ENCODE measurements at places on chromosomes 2 and 18.

- peaks cover 9% of the 10 kb centered on the region for H3K27me3 ChIP-seq
- H3K36me3 ChIP-seq = no peaks in the 10 kb centered on the region
- no peaks in the 10 kb centered on the region for H3K4me1 ChIP-seq
- no peak overlapping the region for H3K4me3 ChIP-seq
Observed at GRCh38 chr2:233202531-233202944, 48.9 kb upstream of the ATG16L1 start.

GRCh38 chr2:63851691-63852311, 10.1 kb downstream of the UGP2 start:
- no peak overlapping the region for H3K4me3 ChIP-seq
- no peaks in the 10 kb centered on the region for H3K27me3 ChIP-seq
- H3K27ac ChIP-seq = no peak overlapping the region
- peaks cover 24% of the 10 kb centered on the region for H3K4me1 ChIP-seq
- no peak for DNase-seq

- H3K4me3 ChIP-seq = no peak overlapping the region
- H3K27me3 ChIP-seq = no peaks in the 10 kb centered on the region
- no peak overlapping the region for H3K27ac ChIP-seq
- H3K4me1 ChIP-seq = no peaks in the 10 kb centered on the region
- no peak for DNase-seq
Observed at GRCh38 chr2:209917154-209917771, 85.2 kb upstream of the RPE start.

GRCh38 chr18:36595046-36595817, 233.6 kb downstream of the TPGS2 start:
- no peak overlapping the region for H3K4me3 ChIP-seq
- DNase-seq = no peak
- no peaks in the 10 kb centered on the region for H3K27me3 ChIP-seq
- no peaks in the 10 kb centered on the region for H3K36me3 ChIP-seq
- H3K4me1 ChIP-seq = no peaks in the 10 kb centered on the region

GRCh38 chr2:67656875-67657274, 259.7 kb downstream of the ETAA1 start:
- no peak overlapping the region for H3K4me3 ChIP-seq
- no peak overlapping the region for H3K27ac ChIP-seq
- no peak for DNase-seq
- no peaks in the 10 kb centered on the region for H3K36me3 ChIP-seq

DNA sequence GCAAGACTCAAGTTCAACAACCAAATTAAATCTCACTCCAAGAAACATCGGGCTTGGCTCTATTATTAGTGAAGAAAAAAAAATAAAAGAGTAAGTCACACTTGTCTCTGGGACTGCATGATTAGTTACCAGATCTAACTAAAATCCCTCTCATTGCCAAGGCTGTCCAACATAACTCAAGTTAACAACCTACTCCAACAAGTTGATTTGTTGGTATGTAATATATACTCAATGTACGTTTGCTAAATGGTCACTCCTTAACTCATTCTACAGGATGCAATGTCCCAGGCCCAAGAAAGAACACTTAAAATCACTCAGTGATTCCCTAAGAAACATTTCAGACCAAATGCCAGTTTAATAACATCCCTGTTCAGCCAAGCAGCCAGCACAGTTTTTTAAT, 95.1 kb downstream of the DYM start:
- H3K4me1 ChIP-seq = no peaks in the 10 kb centered on the region
- no peak overlapping the region for H3K4me3 ChIP-seq
- H3K36me3 ChIP-seq = no peaks in the 10 kb centered on the region
- no peak overlapping the region for H3K27ac ChIP-seq

- peaks cover 26% of the 10 kb centered on the region for H3K4me1 ChIP-seq
- H3K36me3 ChIP-seq = peaks cover 29% of the 10 kb centered on the region
- H3K27me3 ChIP-seq = no peaks in the 10 kb centered on the region
- peak overlapping the region; percentile 62 for H3K27ac ChIP-seq
- no peak for DNase-seq
- no peak overlapping the region for H3K4me3 ChIP-seq
Observed at GRCh38 chr2:226772389-226773179, 27.0 kb downstream of the IRS1 start.

- no peak overlapping the region for H3K27ac ChIP-seq
- no peaks in the 10 kb centered on the region for H3K4me1 ChIP-seq
- no peak overlapping the region for H3K4me3 ChIP-seq
- H3K36me3 ChIP-seq = no peaks in the 10 kb centered on the region
Observed at GRCh38 chr2:65813631-65814173, 381.3 kb upstream of the SPRED2 start.

GRCh38 chr18:67771271-67771670, 254.8 kb upstream of the DSEL start:
- DNase-seq = no peak
- H3K4me1 ChIP-seq = peaks cover 10% of the 10 kb centered on the region
- H3K36me3 ChIP-seq = no peaks in the 10 kb centered on the region
- no peaks in the 10 kb centered on the region for H3K27me3 ChIP-seq
- no peak overlapping the region for H3K4me3 ChIP-seq

GRCh38 chr2:108106731-108107130, 120.4 kb downstream of the SLC5A7 start:
- no peaks in the 10 kb centered on the region for H3K27me3 ChIP-seq
- no peak overlapping the region for H3K27ac ChIP-seq
- no peak for DNase-seq
- H3K4me3 ChIP-seq = no peak overlapping the region
- H3K36me3 ChIP-seq = no peaks in the 10 kb centered on the region

DNA sequence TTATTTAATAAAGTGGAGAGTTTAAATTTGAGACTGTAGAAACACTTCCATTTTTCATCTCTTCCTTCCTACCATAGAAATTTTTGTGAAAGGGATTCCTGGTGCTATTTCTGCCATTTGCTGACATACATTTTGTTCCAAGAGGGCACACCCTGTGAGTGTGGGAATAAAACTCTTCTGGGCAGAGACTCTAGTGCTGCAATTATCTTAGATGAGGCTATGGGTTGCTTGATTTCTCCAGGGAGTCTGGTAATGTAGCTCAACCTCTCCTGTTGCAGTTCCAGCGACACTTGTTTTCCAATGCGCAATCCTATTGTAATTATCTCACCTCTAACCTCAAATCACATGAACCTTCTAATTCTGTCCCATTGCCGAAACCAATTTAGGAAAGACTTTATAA, 60.1 kb upstream of the ZSWIM2 start:
- no peak overlapping the region for H3K27ac ChIP-seq
- no peaks in the 10 kb centered on the region for H3K4me1 ChIP-seq
- DNase-seq = no peak
- H3K36me3 ChIP-seq = no peaks in the 10 kb centered on the region
- peaks cover 2% of the 10 kb centered on the region for H3K27me3 ChIP-seq
- H3K4me3 ChIP-seq = no peak overlapping the region

DNA sequence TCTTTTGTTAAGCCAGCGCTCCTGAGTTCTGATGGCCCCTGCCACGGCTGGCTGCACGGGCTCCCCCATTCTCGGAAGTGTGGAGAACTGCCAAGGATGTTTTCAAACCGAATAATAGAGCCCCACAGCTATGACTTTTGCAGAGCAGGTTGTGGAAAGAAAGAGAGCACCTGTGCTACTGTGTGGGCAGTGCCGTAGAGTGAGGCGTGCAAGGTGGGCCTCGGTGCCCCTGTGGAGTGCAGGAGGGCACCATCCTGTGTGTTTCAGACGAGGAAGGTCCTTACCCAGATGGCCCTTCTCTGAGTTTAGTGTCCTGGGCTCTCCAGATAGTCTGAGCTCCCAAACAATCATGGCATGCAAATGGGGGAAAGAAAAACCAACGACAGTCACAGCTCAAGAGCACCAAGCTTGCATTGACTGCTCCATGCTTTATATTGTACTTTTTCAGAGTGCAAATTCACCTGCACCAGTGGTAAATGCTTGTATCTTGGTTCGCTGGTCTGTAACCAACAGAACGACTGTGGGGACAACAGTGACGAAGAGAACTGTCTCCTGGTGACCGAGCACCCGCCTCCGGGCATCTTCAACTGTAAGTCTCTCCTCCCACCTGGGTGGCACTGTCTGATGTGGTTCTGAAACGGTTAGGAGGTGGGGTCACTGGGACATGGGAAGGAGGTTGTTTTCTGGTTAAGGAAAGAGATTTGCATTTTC, 219.4 kb downstream of the LDLRAD4 start:
- H3K4me3 ChIP-seq = no peak overlapping the region
- H3K27me3 ChIP-seq = peaks cover 4% of the 10 kb centered on the region
- H3K36me3 ChIP-seq = no peaks in the 10 kb centered on the region
- DNase-seq = no peak

DNA sequence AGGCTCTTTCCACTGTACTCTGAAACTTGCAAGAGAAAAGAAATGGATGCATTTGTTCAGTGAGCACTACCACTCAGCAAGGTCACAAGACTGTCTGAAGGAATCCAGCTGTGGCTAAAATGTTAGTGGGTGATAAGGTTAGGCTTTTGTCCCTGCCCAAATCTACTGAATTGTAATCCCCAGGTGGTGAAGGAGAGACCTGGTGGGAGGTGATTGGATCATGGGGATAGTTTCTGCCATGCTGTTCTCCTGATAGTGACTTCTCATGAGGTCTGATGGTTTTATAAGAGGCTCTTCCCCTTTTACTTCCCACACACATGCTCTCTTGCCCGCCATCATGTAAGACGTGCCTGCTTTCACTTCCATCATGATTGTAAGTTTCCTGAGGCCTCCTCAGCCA, 68.2 kb downstream of the ZNF385B start:
- peaks cover 8% of the 10 kb centered on the region for H3K27me3 ChIP-seq
- no peaks in the 10 kb centered on the region for H3K36me3 ChIP-seq
- no peak overlapping the region for H3K27ac ChIP-seq
- DNase-seq = no peak

DNA sequence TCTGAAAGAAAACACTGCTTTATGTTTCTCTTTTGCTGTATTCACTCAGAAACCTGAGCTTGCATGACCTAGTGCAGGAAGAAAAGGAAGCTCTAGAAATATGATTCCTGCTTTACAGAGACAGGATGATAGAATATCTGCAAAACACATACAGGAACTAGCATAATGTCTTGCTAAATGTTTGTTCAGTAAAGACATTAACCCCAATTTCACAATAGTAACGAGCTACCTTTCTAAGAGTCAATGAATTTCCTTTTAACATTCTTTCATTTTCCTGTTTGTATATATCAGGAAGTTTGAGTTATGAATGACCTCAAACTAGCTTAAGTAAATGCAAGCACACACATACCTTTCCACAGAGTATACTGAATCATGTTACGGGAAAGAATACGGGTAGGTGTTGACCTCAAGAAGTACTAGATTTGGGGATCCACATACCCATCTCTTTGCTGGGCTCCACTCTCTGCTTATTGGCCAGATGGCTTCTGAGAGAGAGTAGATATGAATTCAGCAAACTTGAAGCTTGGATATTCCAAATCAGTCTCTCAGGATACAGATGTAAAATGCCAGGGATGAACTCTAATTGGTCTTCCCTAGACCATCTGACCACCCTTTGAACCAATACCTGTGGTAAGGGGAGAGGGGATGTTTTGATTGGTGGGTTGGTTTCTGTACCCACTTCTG, 18.2 kb upstream of the ACSL3 start:
- no peak for DNase-seq
- H3K27ac ChIP-seq = no peak overlapping the region
- peaks cover 17% of the 10 kb centered on the region for H3K4me1 ChIP-seq
- H3K27me3 ChIP-seq = no peaks in the 10 kb centered on the region
- H3K36me3 ChIP-seq = no peaks in the 10 kb centered on the region

DNA sequence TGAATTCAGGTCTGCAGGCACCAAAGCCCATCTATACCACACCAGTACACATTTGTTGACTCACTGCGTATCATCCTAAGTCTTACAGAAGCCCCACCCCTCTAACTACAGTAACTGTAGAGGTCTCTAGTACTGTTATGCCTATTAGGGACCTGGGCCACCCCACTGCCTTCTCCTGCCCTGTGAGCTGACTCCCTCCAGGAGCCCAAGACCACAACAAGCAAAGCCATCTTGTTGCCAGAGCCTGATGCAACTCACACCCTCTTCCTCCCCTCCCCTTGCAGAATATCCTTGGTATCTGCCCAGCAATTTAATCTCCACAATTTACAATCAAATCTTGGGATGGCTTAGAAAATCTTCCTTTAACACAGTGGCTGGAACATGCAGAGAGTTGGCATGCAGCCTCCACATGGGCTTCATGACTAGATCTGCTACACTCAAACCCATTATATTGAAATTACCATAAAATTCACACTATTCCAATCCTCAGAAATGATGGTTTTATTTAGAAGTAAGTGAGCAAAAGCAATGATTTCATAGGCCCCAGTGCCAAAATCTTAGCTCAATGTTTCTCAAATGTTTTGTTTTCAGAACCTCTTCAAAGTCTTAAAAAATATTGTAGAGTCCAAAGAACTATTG, 17.7 kb upstream of the CYP1B1 start:
- peak; percentile 48 for DNase-seq
- H3K27me3 ChIP-seq = no peaks in the 10 kb centered on the region
- peak overlapping the region; percentile 93 for H3K27ac ChIP-seq
- H3K36me3 ChIP-seq = no peaks in the 10 kb centered on the region

DNA sequence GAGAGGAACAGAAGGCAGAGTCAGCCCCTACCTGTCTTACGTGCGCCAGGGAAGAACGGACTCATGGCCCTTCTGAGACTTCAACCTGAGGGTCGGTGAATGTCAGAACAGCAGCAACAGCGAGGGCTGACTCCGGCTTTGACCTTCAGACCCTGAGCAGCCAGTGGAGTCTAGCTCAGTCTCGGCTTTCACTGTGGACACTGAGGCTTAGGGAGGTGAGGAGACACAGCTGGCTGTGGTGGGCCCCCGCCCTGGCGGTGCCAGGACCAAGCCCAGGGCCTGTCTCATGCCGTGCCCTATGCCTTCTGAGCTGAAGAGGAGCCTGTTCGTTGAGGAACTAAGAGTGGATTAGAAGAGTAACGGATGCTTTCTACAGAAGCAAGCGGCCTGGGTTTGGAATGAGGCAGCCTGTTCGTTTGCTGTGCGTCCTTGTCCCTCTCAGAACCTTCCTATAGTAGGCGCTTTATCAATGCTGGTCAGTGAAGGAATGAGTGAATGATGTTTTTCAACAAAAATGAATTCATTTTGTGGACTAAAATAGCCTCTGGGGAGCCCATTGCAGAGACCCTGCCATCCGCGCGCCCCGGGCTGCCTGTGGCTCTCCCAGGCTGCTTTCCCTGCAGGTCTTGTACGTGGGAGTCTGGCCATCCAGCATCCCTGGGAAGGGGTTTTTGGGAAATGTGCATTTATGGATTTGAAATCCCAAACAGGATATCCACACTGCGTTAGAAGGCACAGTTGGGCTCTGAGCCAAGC, 38.9 kb downstream of the ASB1 start:
- no peaks in the 10 kb centered on the region for H3K27me3 ChIP-seq
- no peak for DNase-seq
- H3K36me3 ChIP-seq = peaks cover 6% of the 10 kb centered on the region
- no peak overlapping the region for H3K4me3 ChIP-seq
- peaks cover 13% of the 10 kb centered on the region for H3K4me1 ChIP-seq

GRCh38 chr18:22666411-22666940, 248.8 kb upstream of the CTAGE1 start:
- H3K4me1 ChIP-seq = peaks cover 37% of the 10 kb centered on the region
- no peak for DNase-seq
- no peaks in the 10 kb centered on the region for H3K27me3 ChIP-seq

DNA sequence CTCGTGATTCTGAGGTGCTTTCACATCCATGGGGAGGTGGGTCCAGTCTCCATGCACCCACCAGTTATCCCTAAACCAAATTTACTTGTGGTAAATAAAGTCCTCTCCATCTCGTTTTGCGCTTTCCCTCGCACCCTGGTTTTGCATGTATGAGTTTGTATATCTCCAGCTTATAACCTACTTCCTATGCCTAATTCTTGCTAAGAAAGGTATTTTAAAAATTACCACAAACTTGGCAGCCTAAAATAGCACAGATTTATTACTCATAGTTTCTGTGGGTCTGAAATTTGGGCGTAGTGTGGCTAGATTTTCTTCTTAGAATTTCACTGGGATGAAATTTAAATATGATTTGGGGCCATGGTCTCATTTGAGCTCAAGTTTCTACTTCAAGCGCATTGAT, 511.5 kb downstream of the NYAP2 start:
- H3K36me3 ChIP-seq = no peaks in the 10 kb centered on the region
- no peak overlapping the region for H3K27ac ChIP-seq
- DNase-seq = no peak
